ENCODE measurements at places on chromosomes 5 and 9.

- DNase-seq: no peak
These were observed 31.7 kb upstream of the DAB2IP start for GRCh38 chr9:121619545-121620324.

DNA sequence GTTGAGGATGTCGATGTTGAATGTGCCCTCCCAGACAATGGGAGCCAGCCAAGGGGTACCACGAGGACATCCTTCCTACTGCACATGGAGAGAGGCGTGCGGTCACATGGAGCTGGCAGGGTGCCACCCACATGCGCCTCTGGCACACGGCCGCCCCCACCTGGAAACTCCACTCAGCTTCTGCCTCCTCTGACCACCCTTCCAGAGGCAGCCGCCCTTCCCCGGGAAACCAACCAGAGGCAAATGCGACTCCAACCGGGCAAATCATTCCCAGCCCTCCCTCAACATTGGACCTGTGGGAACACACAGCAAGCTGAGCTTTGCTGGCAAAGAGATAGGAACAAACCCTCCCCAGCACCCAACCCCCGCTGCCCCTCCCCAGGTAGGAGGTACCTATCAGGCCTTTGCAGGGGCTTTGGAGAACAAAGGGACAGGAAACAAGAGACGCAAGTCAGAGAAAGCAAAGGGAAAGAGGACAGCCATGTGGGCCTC, 17.5 kb downstream of the ABO start:
- no peak for DNase-seq

GRCh38 chr5:16776611-16777251, 159.4 kb downstream of the MYO10 start:
- no peak for DNase-seq

GRCh38 chr5:135578685-135579341, at the start of gene CXCL14:
Gene CXCL14 (minus strand): TSS chr5:135578991. CDS start chr5:135578778, 213 bp downstream.
- DNase-seq: peak; percentile 88

- peak; percentile 74 for DNase-seq
These were observed 85.2 kb downstream of the MUSK start for GRCh38 chr9:110753731-110754231.

GRCh38 chr9:131017067-131017466, 8.1 kb downstream of the LAMC3 start:
- DNase-seq: peak; percentile 55

GRCh38 chr9:70615464-70616138, 201.1 kb upstream of the KLF9 start:
- no peak for DNase-seq

GRCh38 chr5:154830596-154830995, 19.8 kb downstream of the FAXDC2 start:
- no peak for DNase-seq

DNA sequence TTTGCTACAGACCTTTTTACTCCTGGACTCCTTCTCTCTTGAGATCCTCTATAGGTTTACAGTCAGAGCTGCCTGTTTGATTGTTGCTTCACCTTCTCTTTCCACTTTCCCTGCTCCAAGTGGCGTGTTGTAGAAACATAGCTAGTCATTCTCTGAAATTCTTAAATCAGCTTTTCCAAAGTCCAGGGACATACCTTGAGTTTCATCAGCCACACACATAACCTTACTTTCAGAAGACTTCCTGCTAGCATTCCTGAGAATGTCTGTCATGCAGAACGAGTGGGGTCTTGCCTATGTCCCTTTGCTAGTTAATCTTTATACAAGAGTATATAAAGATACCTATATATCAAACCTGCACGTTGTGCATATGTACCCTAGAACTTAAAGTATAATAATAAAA, 230.3 kb upstream of the ZNF462 start:
- no peak for DNase-seq

DNA sequence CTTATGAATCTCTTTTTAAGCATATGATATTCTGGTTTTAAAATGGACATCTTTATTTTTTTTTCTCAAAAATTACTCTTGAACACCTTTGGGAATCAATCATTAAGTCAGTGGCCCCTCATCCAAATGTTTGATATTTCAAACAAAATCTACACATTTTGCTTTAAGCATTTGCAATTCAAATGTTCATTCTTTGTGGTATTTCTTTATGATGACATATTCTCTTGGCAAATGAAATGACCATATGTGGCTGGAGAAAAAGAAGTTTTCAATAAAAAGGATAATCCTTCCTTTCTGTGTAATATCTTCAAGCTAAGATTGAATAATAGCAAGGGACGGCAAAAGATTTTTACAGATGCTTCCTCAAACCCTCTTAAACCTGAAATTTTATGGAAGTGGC, 420.8 kb downstream of the MTRR start:
- no peak for DNase-seq

DNA sequence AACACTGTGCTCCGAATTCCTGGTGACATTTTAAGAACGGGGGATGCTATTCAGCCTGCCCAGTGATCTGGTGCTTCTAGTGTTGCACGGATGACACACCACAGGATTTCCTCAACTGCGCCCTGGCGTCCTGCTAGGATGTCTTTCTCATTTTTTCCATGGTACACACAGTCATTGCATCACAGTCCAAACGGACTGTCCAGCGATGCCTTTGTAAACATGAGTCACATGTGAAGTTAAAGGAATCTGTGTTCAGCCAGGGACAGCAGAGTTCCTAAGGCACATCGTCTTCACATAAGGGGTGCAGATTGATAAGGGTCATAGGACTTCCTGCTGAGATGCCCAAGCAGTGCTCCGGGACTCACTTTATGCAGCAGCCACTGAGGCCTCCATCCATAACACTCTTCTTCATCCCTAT, 9.3 kb upstream of the PTPN3 start:
- DNase-seq: peak; percentile 89

DNA sequence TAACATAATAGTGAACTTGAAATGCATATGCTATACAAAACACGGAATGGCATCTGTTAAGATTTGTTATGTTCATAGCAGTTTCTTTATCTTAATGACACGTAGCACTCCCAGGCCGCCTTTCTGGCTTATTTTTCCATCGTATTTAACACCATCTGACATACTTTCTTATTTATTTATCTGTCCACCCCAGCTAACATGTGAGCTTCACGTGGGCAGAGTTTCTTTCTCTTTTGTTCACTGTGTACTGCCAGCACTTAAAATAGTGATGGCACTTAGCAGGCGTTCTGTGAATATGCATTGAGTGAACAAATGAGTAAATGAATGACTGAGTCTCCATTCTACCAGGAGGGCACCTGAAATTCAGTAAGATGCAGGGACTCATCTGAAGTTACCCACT, 29.4 kb upstream of the SYNPO start:
- no peak for DNase-seq

Data from GM23248 (cell line).